ENCODE measurements at places on chromosomes 5 and 9.

DNA sequence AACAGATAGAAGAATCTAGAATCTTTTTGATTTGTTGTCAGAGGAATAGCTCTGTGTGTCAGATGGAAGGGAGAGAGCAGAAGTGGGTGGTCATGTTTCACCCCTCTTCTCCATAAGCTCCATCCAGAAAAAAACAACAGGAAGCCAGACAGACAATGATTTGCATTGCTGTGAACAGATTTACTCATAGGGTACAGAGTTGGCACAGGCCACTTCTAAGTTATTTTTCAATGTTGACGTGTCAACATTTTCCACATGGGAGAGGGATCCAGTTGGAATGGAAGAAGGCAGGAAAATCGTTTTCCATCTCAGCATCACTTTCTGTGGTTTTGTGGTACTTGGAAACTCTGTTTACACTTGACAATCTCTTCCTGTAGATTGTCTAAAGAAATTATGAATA lies 86.7 kb downstream of the INSYN2B start:
- no peak for DNase-seq

- no peak for DNase-seq
These were observed 62.5 kb downstream of the HSPA4 start for GRCh38 chr5:133114166-133114932.

DNA sequence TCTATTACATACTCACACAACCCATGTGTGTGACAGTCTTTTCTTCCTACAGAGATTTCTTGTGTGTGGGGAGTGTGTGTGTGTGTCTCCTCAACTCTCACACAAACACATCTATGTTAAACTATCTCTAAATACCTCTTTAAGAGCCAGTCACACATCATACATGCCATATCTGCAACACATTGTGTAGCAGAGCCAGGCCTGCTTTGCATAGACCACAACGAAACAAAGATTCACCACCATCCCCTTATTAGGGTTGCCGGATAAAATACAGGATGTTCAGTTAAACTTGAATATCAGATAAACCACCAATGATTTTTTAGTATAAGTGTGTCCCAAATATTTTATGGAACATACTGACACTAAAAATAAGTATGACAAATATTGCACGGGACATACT lies 2.3 kb downstream of the FAM170A start:
- no peak for DNase-seq

GRCh38 chr5:95913663-95914062 lies 48.0 kb downstream of the ELL2 start:
- no peak for DNase-seq

- DNase-seq: peak; percentile 12
These were observed 181.5 kb upstream of the RAI14 start for GRCh38 chr5:34474573-34475021.

DNA sequence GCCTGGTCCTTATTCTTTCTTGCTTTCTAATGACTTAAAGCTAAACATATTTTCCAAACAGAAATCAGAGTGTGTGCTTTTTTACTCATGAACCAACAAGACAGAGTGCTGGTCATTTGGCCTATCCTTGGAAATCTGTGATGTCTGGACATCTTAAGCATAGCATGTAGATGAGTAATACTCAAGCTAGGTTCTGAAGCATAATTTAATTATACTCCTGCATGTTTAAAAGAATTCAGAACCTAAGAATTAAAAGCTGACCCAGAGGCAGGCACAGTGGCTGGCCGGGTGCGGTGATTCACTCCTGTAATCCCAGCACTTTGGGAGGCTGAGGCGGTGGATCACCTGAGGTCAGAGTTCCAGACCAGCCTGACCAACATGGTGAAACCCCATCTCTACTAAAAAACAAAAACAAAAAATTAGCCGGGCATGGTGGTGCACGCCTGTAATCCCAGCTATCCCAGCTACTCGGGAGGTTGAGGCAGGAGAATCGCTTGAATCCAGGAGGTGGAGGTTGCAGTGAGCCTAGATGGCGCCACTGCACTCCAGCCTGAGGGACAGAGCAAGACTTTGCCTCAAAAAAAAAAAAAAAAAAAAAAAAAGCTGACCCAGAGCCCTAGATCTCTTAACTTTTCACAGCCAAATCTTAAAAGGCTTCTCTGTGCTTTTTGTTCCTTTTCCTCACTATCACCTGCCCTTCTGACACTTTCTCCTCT lies 16.2 kb upstream of the TJP2 start:
- no peak for DNase-seq

GRCh38 chr5:79699763-79700400 lies 10.2 kb downstream of the CMYA5 start:
- DNase-seq: no peak

- no peak for DNase-seq
These were observed 722.8 kb upstream of the GRAMD2B start for GRCh38 chr5:125700380-125700861.

- DNase-seq: no peak
These were observed 849 bp downstream of the RORB start for GRCh38 chr9:74497748-74498620.

DNA sequence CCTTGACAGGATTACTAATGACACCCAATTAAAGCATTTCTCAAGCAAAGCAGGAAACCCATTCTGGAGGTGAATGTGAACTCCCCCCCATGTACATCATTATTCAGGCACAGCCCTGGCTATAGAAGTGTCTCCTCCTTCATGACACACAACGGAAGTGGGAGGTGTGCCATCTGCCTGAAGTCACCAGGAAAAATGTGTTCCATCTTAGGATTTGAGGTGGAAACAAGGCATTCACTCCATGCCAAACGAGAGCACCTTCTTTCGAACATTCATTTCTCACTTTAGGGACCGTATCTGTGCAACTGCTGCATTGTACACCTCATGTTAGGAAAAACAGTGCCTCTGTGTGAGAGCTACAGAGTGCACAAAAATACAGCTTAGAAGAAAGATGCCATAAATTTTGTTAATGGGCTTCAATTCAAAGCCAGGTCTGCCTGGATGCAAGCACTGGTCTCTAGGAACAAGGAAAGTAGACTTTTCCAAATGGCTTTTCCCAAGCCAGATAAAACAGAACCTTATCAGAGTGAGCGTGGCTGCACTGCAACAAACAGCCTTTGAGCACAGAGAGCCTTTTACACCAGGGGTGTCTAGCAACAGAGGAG lies 19.4 kb downstream of the GOLM1 start:
- no peak for DNase-seq

Data from NCI-H2107 (cell line).